ENCODE measurements at places on chromosomes 4 and X. TPM values are rescaled to one million over a fixed set of nuclear protein-coding genes. Genes with fewer than 3 reads are reported as not detected.
A peak's percentile ranks its signal among the peaks of the same experiment; 100 is the strongest.

- no peak for DNase-seq
- peaks cover 4% of the 10 kb centered on the region for H3K27me3 ChIP-seq
- H3K4me1 ChIP-seq: no peaks in the 10 kb centered on the region
- no peaks in the 10 kb centered on the region for H3K36me3 ChIP-seq
- no peak overlapping the region for H3K4me3 ChIP-seq
- no peak overlapping the region for H3K27ac ChIP-seq
Measured at GRCh38 chrX:122625239-122625638, 558.8 kb upstream of the GRIA3 start.

- H3K36me3 ChIP-seq: no peaks in the 10 kb centered on the region
- DNase-seq: no peak
- no peak overlapping the region for H3K27ac ChIP-seq
Measured at GRCh38 chr4:64250488-64250887, 158.8 kb downstream of the TECRL start.

GRCh38 chrX:3393581-3394111 is 47.2 kb upstream of the MXRA5 start:
- H3K4me1 ChIP-seq: no peaks in the 10 kb centered on the region
- no peaks in the 10 kb centered on the region for H3K36me3 ChIP-seq
- H3K27ac ChIP-seq: no peak overlapping the region
- no peak for DNase-seq
- no peak overlapping the region for H3K4me3 ChIP-seq

DNA sequence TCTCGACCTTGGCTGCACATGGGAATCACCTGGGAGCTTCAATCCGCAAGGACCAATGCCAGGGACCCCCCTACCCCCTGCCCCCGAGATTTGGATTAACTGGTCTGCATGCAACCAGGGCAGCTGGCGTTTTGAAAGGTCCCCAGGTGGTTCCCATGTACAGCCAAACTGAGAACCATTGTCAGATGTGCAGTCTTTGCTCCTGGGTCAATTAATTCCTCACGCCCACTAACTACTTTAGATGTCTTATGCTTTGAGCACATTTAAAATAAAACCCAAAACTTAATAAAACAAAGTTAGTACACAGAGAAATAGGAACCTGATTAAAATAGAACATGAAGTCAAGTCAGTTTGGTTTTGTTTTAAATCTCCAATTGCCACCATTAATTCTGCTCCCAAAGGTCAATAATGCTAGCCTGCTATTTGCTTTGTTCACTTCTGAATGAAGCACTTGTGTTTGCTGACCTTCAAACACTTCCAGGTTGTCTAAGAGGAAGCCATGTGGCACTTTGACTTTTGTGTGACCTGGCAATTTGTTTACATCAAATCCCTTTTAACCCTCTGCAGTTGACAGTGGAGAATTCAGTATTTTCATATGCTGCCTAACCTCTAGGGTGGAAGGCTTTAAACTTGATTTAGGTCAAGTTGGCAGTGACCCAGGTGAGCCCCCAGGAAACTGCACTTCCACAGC is 27.2 kb upstream of the TMSB4X start:
- H3K27me3 ChIP-seq: no peaks in the 10 kb centered on the region
- no peaks in the 10 kb centered on the region for H3K36me3 ChIP-seq
- H3K27ac ChIP-seq: no peak overlapping the region
- H3K4me1 ChIP-seq: peaks cover 20% of the 10 kb centered on the region
- DNase-seq: no peak
- H3K4me3 ChIP-seq: no peak overlapping the region

- DNase-seq: no peak
- no peaks in the 10 kb centered on the region for H3K4me1 ChIP-seq
- H3K27me3 ChIP-seq: peaks cover 6% of the 10 kb centered on the region
- no peak overlapping the region for H3K4me3 ChIP-seq
- H3K36me3 ChIP-seq: no peaks in the 10 kb centered on the region
- H3K27ac ChIP-seq: no peak overlapping the region
Measured at GRCh38 chrX:110989869-110990268, 106.1 kb upstream of the PAK3 start.

DNA sequence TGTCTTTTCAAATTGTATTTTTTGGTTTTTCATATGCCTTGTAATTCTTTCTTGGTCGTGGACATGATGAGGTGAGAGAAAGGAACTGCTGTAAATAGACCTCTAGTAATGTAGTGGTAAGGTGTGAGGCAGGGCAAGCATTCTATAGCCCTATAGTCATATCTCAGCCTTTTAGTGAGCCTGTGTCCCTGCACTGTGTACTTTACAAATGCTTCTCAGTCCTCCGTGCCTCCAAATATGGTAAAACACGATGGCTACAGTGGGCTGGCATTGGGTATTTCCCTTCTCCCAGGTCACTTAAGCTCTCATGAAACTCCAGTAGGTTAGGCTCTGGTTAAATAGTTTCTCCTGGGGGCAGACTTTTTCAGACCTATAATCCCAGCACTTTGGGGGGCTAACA is 57.9 kb upstream of the PLS3 start:
- H3K4me1 ChIP-seq: no peaks in the 10 kb centered on the region
- no peak for DNase-seq
- H3K4me3 ChIP-seq: no peak overlapping the region

DNA sequence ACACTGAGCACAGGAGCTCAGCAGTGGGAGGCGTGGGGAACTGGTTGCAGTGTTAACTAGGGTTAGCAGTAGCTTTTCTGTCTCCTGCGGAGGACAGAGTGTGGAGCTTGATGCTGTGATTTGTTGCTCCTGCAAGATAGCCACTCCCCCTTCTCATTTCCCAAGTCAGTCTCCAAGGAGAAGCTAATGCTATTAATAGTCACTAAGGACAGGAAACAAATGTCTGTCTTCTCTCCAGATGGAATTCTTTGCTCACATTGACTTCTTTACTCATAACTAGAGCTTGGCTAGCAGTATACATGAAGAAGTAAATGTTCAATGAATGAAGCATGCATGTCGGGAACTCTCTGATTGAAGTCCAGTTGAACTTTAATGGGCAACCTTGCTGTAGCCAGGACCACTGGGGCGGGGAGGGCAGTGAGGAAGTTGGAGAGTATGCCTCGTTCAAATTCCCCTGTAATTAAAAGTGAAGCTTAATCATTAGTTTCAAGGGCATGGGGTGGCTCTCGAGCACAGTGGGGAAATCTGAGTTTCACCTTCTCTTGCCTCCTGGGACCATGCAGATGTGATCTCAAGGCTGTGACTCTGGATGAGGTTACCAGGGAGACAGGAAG is 156.6 kb upstream of the SCML1 start:
- no peaks in the 10 kb centered on the region for H3K27me3 ChIP-seq
- peak; percentile 24 for DNase-seq
- H3K36me3 ChIP-seq: no peaks in the 10 kb centered on the region
- peaks cover 10% of the 10 kb centered on the region for H3K4me1 ChIP-seq
- H3K27ac ChIP-seq: no peak overlapping the region

DNA sequence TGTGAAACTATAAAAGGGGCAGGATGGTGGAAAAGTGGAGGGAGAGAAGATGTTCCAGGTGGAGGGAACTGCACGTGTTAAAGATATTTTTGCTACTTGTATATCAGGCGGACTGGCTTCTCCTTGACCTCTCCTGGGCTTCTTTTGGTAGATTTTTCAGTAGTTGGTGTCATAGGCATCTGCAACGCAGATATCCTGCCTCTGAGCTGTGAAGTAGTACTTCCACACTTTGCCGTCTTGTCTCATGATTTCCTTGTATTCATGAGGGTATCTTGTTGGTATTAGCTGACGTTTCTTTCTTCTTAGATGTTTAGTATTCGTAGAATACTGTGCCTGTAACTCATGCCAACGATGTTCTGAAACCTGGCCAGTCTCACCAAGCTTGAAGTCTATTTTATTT is 81.0 kb downstream of the WWC2 start:
- no peak overlapping the region for H3K27ac ChIP-seq
- H3K27me3 ChIP-seq: no peaks in the 10 kb centered on the region
- H3K4me1 ChIP-seq: peaks cover 7% of the 10 kb centered on the region
- H3K4me3 ChIP-seq: no peak overlapping the region

DNA sequence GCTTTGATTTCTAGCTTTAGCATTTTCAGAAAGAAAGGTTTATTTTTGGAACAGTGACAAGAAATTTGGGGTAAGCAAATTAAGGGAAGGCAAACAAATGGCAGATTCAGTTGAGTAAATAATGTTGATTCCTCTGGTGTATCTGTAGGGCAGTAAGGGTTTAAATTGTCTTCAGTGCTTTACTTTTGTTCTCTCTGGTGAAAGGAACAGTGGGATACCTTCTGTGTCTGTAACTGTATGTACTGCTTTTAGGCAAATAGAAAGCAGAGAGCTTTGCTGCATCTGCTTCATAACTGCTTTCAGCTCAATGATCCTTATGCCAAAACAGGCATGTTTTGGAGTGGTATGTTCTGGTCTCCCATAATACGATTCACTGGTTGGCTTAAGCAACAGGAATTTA is 932.1 kb upstream of the SLIT2 start:
- no peaks in the 10 kb centered on the region for H3K36me3 ChIP-seq
- no peak for DNase-seq
- H3K27ac ChIP-seq: no peak overlapping the region
- H3K4me3 ChIP-seq: no peak overlapping the region

- peaks cover 1% of the 10 kb centered on the region for H3K27me3 ChIP-seq
- DNase-seq: no peak
- no peak overlapping the region for H3K4me3 ChIP-seq
- H3K36me3 ChIP-seq: no peaks in the 10 kb centered on the region
Measured at GRCh38 chrX:42772874-42773273, 5.1 kb downstream of the PPP1R2C start.

DNA sequence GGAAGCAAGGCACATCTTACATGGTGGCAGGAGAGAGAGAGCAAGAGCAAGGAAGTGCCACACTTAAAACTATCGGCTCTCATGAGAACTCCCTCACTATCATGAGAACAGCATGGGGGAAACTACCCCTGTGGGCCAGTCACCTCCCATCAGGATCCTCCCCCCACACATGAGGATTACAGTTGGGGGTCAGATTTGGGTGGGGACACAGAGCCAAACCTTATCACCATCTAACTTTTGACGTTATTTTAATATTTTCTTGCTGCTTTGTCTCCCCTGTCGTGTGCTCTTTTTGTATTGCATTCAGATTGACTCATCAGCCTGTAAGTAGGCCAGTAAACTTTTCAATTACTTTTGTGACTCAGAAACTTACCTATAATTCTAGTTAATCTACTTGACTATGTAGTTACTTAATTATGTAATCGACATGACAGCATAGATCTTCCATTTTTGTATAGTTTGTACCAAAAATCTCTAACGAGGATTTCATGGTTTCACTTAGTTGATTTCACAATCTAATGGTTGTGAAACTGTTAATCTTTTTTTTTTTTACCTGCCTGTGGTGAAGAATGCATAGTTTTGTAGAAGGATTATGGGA is 18.3 kb downstream of the STIM2 start:
- no peak overlapping the region for H3K4me3 ChIP-seq
- H3K27ac ChIP-seq: peak overlapping the region; percentile 43
- no peaks in the 10 kb centered on the region for H3K27me3 ChIP-seq
- no peaks in the 10 kb centered on the region for H3K36me3 ChIP-seq

- peaks cover 6% of the 10 kb centered on the region for H3K4me1 ChIP-seq
- DNase-seq: no peak
- no peaks in the 10 kb centered on the region for H3K27me3 ChIP-seq
- no peak overlapping the region for H3K27ac ChIP-seq
- no peak overlapping the region for H3K4me3 ChIP-seq
- H3K36me3 ChIP-seq: no peaks in the 10 kb centered on the region
Measured at GRCh38 chrX:18490806-18491555, 65.6 kb downstream of the CDKL5 start.

DNA sequence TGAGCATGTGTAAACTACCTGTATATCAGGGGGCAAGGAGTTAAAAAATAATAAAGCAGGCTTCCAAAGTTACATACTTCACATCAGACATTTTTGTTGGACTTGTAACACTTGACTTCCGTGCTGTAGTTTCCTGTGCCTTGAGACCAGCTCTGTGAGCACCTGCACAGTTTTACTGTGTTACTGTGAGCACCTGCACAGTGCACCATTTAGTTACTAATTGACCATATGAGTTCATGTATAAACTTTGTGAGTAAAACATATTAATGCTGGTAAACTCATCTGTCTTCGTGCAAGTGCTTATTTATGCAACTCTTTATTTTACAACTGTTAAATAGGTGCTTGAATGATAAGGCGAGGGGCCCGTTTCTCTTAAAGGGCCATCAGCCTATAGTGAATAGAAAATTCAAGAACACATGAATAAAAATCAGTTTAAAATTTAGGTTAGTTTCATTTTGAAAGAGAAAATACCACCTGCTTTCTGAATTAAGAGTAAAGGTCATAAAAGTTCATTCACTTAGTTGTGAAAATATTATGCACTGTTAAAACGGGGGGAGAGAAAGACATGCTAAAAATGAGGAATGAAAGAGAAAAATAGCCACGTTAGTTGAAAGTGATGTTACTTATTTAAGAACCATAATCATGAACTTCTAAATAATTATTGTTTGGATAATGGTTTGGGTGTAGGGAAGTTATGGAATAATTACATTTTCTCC is 42.4 kb downstream of the USP9X start:
- DNase-seq: no peak
- H3K27ac ChIP-seq: no peak overlapping the region
- no peaks in the 10 kb centered on the region for H3K27me3 ChIP-seq
- H3K36me3 ChIP-seq: peaks cover 26% of the 10 kb centered on the region

DNA sequence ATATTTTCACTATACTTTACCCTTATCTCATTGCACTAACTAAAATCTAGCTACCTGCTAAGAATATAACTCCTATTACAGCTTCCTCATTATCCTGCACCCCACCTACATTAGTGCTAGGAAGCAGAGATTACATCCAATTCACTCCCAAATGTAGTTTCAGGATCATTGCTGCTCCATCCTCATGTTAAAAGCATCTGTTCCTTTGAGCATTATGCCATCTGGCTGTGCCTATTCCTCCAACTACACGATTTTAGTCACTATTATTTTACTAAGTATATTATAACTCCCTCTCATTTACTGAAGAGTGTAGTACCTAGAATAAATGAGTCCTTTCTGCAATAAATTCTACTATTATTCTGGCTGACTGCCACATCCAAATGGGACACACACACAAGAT is 1586.9 kb downstream of the TECRL start:
- no peaks in the 10 kb centered on the region for H3K36me3 ChIP-seq
- H3K27me3 ChIP-seq: no peaks in the 10 kb centered on the region
- H3K4me1 ChIP-seq: no peaks in the 10 kb centered on the region
- H3K27ac ChIP-seq: no peak overlapping the region

DNA sequence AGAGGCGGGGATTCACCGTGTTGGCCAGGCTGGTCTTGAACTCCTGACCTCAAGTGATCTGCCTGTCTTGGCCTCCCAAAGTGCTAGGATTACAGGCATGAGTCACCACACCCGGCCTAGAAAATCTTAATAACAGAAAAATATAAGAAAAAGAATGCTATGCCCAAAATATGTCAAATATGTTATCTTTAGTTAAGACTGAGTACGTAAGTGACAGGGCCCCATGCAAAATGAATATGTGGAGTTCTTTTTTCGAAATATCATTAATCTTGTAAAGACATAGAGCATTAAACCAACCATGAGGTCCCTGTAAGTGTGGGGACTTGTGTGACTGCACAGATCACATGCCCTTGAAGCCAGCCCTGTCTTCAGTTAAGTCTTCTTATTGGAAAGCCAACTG is 8.9 kb upstream of the ZNF518B start:
- no peak overlapping the region for H3K4me3 ChIP-seq
- H3K36me3 ChIP-seq: no peaks in the 10 kb centered on the region
- H3K27ac ChIP-seq: no peak overlapping the region
- no peak for DNase-seq
- no peaks in the 10 kb centered on the region for H3K27me3 ChIP-seq

- no peak for DNase-seq
- H3K4me3 ChIP-seq: no peak overlapping the region
- H3K36me3 ChIP-seq: no peaks in the 10 kb centered on the region
- no peaks in the 10 kb centered on the region for H3K27me3 ChIP-seq
- H3K4me1 ChIP-seq: no peaks in the 10 kb centered on the region
Measured at GRCh38 chrX:38599796-38600755, 38.7 kb downstream of the TSPAN7 start.

AREG gene
- not detected for total RNA-seq

ASB9 gene
- 2.2 TPM for total RNA-seq

Data from adrenal gland (tissue), 19 donors.